ENCODE measurements at places on chromosomes 13 and 19.

DNA sequence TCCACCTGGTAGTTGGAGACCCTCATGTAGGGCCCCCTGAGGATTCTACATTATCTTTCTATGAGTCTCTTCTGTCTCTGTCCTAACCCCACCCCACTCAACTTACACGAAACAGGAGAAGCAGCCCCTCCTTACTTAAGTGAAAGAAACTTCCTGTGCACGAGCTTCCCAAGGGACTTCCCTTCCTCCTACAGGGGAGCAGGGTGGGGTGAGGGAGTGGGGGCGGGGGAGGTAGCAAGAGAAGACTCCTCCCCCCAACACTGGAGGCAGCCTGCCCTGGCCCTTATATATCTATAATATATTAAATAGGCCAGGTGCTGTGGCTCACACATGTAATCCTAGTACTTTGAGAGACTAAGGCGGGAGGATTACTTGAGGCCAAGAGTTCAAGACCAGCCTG lies 5.5 kb upstream of the PDE4C start:
- DNase-seq: no peak

DNA sequence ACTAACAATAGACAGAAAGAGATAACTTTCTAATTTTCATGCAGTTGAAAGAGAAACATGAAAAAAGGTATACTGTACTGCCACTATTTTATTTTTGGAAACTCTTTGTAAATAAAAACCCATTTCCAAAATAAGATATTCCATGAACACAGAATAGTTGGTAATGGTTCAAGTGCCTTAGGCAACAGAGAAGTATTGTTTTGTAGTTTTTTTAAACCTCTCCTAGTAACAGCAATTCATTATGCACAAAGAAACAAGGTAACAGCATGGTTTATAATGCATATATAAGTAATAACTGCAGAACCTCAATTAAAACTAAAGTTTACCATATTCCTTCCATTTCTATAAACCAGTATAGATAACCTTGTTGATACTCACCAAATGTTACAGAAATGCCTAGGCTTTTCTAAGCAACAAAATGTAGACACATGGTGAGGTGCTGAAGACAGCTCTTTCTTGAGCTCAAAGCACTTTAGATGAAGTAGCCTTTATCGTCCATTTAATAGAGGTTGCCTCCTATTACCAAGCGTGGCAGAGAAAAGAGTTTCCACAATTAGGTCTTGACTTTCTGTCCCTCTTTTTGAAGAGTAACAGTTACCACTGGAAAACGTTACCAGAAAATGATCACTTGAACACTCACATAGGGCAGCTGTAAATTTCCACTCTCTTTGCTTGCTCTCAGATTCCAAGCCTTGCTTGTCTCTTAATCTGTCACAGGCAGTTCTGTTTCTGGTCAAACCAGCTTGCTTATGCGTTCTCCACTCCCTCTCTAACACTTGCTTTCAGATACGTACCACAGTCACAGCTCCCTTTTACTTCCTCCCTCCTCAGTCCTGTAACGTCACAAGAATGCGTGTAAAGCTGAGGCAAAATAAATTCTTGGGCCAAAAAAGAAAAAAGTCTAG lies 42.9 kb downstream of the CAB39L start:
- no peak for DNase-seq

- DNase-seq: no peak
Observed at GRCh38 chr19:38562096-38562495, 55.7 kb downstream of the MAP4K1 start.

DNA sequence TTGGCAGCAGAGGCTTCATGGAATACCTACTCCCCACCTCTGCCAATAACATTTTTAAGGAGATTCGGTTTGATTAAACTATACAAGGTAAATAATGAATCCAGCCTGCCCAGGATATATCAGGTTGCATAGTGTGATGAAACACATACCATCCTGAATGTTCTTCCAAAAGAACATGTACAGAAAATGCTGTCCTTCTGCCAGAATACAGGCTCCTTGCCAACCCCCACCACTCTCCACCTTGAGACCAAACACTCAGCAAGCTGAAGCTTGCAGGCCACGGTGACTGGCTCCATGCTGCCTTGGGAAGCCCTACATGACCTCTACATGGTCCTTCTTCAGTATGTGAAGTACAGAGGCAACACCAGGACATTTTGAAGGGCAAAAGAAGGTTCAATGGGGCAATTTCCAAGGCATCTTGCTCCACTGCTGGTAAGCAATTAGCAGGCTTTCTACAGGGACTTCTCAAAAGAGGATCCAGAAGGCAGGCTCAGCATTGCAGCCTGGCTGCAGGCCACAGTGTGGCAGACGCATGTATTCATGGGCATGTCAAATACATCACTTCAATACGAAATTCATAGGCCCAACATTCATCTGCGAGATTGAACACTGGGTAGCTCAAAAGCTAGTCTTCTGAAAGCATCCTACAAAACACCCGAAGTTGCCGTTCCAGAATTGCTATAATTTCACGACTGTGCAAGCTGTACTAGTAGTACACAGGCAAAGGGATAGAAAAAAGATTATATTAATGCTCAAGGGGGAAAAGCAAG lies 62.4 kb upstream of the SERP2 start:
- no peak for DNase-seq

- no peak for DNase-seq
Observed at GRCh38 chr19:3743486-3743885, 18.0 kb downstream of the APBA3 start.

GRCh38 chr19:36838784-36839324 lies 667 bp upstream of the ZNF790 start:
- DNase-seq: no peak

GRCh38 chr13:83829810-83830209 lies 52.5 kb downstream of the SLITRK1 start:
- no peak for DNase-seq

GRCh38 chr13:111043575-111043982 lies 71.5 kb upstream of the ARHGEF7 start:
- DNase-seq: no peak
